ENCODE measurements at places on chromosomes 3 and 15. TPM values are rescaled to one million over a fixed set of nuclear protein-coding genes. Genes with fewer than 3 reads are reported as not detected.

GRCh38 chr3:12734960-12735359, 24.1 kb downstream of the TMEM40 start:
- DNase-seq = no peak

DNA sequence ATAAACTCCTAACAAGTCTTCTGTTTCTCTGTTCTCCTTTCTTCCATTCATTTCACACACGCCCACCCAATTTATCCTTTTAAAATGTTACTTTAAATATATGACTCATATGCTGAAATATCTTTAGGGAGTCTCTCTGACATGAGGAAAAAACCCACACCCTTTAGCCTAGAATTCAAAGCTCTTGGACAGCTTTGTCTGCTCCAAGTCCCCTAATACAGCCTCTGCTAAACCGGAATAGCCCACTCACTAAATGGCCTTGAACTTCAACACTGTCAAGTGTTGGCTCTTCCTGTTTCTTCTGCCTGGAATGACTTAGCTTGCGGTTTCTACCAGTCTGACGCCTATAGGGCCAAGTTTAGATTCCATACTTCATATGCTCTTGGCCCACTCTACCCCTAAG, 3.3 kb upstream of the CD96 start:
- DNase-seq = no peak

DNA sequence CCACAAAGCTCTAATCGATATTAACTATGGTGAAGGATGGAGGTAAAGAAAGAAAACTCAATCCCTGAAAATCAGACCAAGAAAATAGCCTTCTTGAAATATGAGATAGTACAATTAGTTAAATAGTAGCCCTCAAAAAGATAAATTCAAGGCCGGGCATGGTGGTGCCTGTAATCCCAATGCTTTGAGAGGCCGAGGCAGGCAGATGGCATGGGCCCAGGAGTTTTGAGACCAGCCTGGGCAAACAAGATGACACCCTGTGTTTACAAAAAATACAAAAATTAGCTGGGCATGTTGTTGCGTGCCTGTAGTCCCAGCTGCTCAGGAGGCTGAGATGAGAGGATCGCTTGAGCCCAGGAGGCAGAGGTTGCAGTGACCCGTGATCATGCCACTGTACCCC, 31.6 kb upstream of the CEP152 start:
- DNase-seq = no peak

RPS27L gene
- polyA plus RNA-seq = 40.2 TPM

- DNase-seq = no peak
Observed at GRCh38 chr3:3902161-3902560, 102.9 kb downstream of the LRRN1 start.

DNA sequence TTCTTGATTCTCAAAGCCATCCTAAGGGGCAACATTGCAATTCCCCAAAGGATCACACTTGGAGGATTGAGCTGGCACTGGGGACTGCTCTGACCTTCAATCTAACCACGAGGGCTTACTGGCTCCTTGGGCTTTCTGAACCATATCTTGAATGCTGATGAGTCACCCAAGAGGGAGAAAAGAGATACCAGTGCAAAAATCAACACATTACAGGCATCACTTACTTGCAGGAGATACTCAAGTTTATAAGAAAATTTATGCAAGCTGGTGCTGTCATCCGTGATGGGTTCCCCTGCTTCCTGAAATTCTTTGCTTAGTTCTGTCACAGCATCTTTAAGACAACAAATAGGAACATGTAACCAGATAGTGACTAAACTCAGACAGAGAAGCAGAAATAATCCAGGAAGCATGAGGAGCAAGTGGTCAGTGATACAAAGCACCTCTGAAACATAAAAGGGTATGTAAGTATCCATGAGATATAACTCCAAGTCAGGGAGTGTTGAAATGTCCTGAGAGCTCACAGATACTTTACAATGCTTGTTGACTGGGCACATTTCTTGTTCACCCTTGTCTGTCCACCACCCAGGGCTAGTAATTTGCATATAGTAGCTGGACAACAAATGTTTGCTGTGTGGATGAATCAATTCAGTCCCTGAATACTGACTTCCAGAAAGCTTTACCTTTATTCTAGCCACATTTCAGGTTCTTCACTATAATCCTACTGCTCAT, 14.1 kb downstream of the FYCO1 start:
- DNase-seq = no peak

DNA sequence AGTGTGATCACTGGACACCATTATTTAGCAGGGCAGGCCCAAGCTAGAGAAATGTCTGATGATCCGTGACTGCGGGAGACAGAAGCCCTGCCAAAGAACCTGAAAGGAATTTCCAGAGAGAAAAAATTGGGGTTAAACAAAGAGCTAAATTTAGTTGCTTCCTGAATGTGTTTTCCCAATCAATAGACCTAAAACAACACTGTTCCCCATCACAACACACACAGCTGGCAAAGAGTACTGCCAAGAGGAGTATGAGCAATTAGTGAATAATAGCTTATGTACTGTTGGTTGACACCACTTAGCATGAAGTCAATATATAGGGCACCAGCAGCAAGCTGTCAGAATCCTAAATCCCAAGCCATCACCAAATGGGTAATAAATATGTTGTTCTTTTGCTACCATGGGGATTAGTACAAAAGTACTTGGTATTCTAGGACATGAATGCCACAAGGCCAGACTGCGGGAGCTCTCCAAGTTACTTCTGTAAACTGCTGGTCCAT, 35.7 kb downstream of the CLK3 start:
- DNase-seq = peak; percentile 45

CPB1 gene
- polyA plus RNA-seq = 0.75 TPM

GRCh38 chr3:66948838-66949237, 49.3 kb upstream of the KBTBD8 start:
- DNase-seq = no peak

GRCh38 chr3:157148196-157148889, 11.6 kb downstream of the CCNL1 start:
- no peak for DNase-seq

MYL3 gene
- polyA plus RNA-seq = 4.8 TPM

DNA sequence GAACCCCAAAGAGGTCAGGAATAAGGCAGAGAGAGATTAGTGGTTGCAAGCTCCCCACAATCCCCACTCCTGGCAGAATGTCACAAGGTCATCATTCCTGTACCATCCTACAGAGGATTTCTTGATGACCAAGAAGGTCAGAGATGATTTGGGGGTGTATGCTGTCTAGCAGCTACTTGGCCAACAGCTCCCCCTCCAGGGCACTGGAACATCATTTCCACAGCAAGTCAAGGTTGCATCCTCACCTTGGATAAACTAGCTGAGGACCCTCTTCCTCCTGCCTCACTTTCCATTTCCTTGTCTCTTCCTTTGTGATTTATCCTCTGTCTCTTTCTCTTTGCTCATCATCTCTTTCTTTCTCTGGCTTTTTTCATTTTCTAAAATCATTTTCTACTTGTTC, 106.3 kb downstream of the PROS1 start:
- DNase-seq = no peak

- DNase-seq = peak; percentile 54
Observed at GRCh38 chr15:69593981-69594966, 141.7 kb downstream of the RPLP1 start.

DNA sequence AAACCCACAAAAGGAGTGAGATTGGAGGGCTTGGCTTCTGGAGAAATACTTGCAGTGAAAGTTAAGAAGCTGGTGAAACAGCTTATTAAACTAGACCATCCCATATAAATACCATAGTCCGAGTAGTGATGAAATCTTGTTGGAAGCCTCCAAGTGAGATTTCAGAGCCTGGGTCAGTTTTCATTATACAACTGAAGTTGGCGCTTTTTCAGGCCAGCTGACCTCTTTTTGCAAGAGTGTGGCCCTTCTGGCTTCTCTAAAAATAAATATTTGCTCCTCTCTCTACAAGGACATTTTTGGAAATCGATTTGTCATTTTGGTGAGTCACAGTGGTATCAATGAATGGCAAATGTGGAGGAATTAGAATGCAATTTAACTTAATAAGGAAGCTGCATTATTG, 51.2 kb upstream of the THRB start:
- DNase-seq = no peak

LCTL gene
- 0.24 TPM for polyA plus RNA-seq

Data from brain (organoid and tissue), 16 donors.